ENCODE measurements at places on chromosomes 1 and 21.

DNA sequence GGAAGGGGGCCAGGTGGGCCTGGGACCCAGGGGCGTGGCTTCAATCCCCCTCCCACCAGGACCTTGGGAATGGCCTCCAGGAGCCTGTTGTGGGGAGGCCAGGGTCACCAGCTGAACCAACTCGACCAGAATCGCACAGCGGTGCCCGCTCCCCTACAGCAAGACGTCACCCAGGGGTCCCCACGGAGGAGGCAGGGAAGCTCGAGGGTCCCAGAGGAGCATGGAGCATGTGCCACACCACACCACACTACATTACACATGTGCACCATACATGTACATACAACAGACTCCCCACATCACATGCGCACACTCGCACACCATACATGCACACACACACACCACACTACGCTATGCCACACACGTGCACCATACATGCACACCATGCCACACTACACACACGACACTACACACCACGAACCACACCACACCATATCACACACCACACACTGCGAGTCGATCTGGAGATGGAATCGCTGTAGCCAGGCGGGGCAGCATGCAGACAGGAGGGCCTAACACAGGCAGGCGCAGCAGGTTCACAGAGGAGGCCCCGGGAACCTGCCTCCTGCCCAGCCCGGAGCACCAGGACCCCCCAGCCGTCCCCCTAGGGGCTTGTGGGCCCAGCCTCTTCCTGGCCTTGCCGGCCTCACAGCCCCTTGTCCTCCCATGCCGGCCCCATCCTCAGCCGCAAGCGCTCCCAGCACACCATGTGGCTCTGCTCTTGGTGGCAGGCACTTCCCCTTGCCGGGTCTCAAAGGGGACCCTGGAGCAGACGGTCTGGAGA is 596 bp downstream of the ITGB2 start:
- no peak for DNase-seq

DNA sequence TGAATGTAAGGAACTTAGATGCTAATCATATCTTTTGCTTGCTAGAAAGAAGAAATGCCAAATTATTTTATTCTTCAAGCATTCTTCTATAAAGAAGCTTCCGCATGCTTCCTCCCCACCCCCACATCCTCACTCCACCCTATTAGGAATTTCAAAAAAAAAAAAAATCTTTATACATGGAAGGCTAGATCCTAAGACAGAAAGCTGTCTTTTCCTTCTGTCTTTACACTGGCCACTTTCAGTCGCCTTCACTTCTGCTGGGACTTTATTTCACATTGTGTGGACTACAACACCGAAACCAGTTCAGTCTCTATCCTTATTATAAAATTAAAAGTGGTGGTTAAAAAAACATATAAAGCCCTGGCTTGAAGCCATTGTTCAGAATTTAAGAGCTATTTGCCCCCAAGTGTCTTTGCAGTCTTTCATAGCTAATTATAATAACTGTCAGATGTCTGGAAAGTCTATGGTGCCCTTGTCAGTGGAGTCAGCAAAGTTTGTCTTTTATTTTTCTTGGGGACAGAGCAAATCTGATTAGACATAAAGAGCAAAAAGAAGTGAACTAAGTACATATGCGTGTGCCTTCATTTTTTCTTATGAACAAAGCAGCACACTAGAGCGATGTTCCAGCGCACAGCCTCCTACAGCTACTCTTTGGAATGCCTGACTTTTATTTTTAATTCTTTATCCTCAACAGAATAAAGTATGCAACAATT is 297.7 kb downstream of the PTPRC start:
- no peak for DNase-seq

DNA sequence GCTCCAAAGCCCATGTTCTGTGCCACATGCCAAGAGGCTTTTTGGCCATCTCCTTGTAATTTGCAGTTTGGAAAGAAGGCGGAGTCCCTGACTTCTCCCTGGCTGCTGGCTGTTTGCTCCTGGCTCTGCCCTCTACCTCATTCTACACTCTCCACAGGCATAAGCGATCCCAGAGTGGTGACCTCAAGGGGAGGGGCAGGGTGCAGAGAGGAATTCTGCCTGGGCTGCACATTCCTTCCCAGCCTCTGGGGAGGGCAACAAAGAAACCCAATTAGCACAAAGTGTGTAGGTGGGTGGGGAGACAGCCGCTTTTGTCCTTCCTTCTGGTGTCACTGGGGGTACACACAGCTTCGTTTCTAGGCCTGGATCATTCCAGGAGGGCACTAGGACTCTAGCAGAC is 95.3 kb downstream of the HIVEP3 start:
- no peak for DNase-seq

DNA sequence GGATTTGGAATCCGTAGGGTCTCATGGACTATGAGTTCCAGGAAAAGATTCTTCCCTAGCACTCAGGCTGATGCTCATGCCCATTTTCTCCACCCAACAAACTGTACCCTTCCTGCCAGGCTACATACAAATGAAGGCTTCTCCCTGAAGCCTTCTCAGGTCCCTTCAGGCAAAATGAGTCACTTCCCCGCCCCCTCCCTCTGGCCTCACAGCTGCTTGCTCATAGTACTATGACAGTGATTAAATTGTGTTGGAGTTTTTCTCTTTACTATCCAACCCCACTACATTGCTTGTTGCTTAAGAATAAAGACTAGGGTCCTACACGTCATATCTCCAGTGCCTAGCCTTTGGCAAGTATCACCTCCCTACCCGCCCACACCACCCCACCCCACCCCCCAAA is 207.6 kb upstream of the NFIA start:
- no peak for DNase-seq

GRCh38 chr1:112272101-112272772 is 123.8 kb upstream of the CTTNBP2NL start:
- DNase-seq: no peak

- no peak for DNase-seq
Measured at GRCh38 chr1:201266774-201267173, 16.5 kb upstream of the PKP1 start.

GRCh38 chr1:100538913-100539835 is 1.2 kb downstream of the GPR88 start:
- no peak for DNase-seq

DNA sequence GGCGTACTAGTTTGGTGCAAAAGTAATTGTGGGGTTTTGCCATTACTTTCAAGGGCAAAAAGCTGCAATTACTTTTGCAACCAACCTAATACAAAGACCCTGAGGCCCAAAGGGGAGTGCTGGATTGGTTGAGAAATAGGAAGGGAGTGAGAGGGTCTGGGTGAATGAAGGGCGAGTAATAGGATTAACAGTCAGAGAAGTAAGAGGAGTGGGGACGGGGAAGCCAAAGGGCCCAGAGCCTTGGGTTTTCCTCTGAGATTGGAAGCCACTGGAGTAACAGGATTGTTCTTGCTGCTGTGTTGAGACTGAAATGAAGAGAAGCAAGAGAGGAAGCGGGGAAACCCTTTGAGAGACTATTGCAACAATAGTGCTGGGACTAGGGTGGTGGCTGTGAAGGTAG is 19.0 kb upstream of the PRELP start:
- no peak for DNase-seq

DNA sequence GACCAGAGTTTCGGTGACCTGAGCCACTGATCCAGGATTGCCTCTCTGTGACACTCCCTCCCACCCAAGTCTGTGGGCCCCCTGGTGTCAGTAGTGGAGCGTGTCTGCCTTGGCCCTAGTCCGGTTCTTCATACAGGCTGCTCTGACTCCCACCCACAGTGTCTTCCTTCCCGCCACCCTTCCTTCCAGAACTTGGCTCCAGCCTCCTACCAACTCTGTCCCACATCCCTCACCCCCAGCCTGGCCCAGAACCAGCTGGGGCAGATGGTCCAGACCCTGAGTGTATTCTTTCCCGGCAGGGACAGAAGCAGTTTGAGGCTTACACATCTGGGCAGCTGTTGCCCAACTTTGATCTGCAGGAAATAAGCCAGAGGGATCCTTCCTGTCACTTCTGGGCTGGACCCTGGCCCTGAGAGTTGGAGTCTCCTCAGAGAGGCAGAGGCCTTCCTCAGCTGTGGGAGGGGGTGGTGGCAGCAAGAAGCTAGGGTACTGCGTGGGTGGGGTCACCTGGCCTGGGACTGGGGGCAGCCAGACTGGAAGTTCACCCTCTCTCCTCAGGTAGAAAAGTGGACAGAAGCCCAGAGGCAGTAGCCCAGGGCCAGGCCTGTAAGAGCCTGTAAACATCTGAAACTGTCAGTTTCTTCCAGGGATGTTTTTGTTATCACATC is 43.1 kb upstream of the EPS8L3 start:
- no peak for DNase-seq

GRCh38 chr1:192564099-192564498 is 11.5 kb upstream of the RGS1 start:
- DNase-seq: no peak

GRCh38 chr1:210373878-210374599 is 45.3 kb downstream of the HHAT start:
- DNase-seq: peak; percentile 13

DNA sequence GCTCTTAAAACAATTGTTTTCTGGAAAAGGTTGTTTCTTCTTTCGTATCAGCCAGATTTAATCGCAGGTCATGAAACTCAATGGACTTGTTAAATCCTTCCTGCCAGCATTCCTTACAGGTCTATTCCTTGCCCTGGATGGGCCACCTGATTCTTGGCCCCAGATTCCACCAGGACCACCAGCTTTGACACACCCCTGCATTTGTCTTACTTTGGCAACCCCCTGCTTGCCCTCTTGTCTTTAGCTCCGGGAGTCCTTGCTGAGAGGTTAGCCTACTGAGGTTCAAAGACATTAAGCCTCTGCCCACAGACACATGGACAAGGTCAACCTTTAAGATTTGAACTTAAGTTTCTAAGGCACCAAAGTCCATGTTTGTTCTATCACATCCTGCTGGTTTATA is 27.1 kb upstream of the DAB1 start:
- DNase-seq: no peak

- no peak for DNase-seq
Measured at GRCh38 chr1:67892476-67893125, 59.3 kb upstream of the GNG12 start.

GRCh38 chr1:95582191-95582590 is 348.2 kb downstream of the RWDD3 start:
- no peak for DNase-seq

- DNase-seq: no peak
Measured at GRCh38 chr1:50724626-50725286, 235.3 kb downstream of the FAF1 start.

GRCh38 chr1:159753386-159753785 is 27.4 kb upstream of the DUSP23 start:
- no peak for DNase-seq

- no peak for DNase-seq
Measured at GRCh38 chr1:48937732-48938131, 161.0 kb upstream of the BEND5 start.

GRCh38 chr1:174812656-174813055 is 187.1 kb upstream of the CACYBP start:
- DNase-seq: no peak

DNA sequence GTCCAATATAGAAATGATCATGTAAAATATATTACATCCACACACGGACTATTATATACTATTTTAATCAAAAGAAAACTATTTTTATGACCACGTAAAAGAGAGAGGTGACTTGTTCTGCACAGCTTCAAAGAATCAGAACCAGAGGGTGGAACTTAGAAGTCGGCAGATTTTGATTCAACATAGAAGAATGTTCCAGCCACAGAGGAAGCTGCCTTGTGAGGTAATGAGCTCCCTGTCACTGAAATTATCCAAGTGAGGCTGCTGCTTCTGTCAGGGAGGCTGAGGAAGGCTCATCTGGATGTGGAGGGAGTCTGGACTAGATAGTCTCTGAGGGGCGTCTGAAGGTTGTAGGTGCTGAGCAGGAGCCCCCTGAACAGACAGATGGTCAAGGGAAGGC is 2.7 kb downstream of the PLEKHA6 start:
- no peak for DNase-seq

- no peak for DNase-seq
Measured at GRCh38 chr21:19013916-19014315, 610.3 kb upstream of the TMPRSS15 start.

- DNase-seq: no peak
Measured at GRCh38 chr1:22782406-22782805, 71.8 kb downstream of the EPHB2 start.

- no peak for DNase-seq
Measured at GRCh38 chr1:8831340-8831739, 13.9 kb upstream of the RERE start.

DNA sequence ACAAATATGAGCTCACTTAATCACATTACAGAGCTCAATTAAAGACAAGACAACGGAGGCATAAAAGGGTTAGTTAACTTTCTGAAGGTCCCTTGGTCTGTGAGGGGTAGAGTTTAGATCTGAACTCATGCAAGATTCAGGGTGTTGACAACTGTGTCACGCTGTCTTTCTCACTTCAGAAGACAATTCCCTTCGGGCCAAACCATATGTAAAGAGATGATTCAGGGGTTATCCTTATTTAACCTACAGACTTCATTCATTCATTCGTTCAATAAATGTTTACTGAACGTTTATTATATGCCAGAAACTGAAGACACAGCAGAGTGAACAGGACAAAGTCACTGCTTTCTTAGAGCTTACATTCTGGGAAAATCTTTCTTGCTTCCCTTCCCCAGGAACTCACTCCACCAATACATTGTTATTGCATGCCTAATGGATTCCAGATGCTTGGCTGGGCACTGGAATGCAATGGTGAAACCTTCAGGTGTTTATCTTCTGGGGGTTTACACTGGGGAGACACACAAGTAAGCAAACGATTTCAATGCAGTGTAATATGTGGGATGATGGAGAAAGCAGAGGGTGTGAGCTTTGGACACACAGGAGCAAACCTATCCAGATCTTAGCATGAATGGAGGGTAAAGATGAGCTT is 6.4 kb downstream of the XCL1 start:
- no peak for DNase-seq

GRCh38 chr1:218895064-218895587 is 278.6 kb upstream of the LYPLAL1 start:
- DNase-seq: no peak

DNA sequence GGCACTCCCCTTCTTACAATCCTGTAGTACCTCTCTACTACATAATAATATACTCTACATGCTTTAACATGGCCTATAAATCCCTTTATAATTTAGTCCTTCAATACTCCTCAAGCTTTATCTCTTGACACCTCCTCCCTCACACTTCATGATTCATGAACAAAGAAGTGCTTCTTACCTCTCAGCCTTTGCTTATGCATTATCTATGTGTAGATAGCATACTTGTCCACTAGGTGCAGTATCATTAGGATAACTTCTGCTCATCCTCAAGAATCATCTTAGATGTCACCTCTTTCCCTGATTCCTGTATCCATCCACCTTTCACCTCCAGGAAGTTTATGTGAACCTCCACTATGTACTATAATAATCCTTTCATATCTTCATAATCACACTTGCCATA is 74.4 kb downstream of the COL24A1 start:
- no peak for DNase-seq

Data from CD4-positive, alpha-beta T cell (primary cell).